ENCODE measurements at places on chromosomes 5 and 9.

DNA sequence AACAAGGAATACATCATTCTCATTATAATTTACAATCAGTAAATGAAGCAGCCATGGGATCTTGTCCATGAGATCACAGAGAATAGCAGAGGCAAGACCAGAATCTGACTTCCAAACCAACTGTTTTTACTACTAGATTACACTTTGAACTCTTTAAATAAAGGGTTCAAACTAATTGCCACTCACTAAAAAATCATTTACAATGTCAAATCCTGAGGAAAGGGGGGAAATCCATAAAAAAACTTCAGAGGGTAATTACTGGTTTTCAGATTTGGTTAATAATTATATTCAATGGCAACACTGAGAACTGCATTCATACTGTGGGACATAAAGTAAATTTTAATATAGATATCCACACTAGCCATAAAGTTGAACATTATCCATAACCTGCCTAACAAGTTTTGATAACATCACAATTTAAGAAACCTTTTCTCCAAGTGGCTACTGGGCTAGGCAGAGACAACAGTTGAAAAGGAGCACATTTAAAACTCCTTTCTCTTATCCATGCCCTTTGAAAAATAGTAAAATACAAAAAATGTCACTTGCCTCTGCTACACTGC, 15.9 kb downstream of the PLPP1 start:
- DNase-seq: no peak

DNA sequence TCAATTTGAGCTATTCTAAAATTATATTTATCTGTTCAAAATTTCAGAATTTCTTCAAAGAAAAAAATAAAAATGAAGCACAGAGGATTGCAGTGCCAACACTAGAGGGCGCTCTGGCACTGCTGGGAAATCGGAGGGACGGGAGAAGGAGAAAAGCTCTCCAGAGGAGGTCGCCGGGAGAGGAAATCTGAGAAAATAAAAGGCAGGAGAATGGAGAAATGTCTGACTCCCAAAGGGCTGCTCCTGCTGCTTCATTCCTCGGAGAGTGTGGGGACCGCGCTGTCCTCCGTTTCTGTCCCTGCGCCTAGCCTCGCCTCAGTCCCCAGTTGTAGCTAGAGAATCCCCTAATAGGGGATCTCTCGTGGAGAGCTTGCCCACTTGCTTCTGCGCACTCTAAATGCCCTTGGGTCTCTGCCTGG, 40.0 kb upstream of the ARSB start:
- DNase-seq: peak; percentile 46

DNA sequence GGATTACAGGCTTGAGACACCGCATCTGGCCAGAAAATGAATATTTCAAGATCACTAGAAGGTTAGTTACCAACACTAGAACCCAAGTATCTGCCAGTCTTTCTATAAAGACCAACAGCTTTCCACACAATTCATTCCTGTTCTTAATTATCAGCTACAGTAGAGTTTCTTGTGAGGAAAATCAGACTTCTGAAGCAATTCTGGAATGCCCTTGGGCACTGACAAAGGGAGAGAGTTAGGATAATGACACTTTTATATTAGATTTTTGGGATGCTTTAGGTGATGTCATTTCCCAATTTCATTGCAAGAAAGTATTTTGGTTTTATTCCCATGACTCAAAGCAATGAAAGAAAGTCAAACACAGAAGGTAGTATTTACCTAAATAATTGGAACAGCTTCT, 497.0 kb upstream of the TUSC1 start:
- no peak for DNase-seq

- no peak for DNase-seq
Measured at GRCh38 chr5:65734921-65735320, 12.9 kb downstream of the NLN start.

DNA sequence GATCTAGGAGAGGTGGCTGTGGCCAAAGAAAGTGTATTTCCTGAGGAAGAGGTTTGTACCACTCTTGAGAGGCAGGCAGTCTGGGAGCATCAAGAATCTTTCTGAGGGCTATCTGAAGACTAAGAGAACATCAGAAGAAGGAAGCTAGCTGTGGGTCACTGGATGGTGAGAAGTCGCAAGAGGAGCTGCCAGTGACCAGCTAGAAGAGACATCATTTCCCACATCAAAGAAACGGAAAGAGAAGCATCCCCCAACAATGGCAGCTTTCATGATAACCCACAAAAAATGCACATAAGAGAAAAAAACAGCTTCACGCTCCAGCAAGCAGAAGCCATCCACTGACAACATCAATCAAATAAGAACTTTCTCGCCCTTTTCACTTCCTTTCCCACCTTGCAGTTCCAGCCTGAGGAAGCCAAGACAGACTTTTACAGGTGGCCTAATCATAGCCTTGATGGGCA, 25.0 kb upstream of the CEP78 start:
- DNase-seq: no peak

DNA sequence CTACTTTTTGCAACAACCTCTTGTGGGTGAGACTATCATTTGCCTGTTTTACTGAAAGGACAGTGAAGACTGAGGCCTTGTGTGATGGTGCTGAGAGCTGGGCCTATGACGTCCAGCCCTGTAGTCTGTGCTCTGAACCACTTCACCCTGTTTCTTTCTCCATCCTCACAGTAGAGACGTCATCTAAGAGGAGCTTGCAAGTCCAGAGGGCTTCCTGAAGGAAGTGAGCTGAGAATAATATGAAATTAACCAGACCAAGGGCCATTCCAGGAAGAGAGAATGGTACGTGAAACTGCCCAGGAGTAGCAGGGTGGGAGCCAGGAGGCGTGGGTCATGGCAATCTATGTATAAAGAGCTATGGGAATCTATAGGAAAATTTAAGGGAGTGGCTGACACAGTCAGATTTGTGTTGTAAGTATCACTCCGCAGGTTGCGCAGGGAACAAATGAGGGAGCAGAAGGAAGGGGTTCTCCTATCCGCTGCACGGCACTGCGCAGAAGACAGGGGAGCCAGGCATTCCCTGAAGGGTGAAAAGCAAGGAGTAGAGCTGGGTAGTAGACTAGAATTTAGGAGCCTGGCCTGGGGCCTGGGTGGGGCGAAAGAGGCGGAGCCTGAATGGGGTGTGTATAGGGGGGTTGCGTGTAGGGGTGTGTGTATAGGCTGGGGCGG, 596 bp upstream of the FGFR4 start:
- no peak for DNase-seq

DNA sequence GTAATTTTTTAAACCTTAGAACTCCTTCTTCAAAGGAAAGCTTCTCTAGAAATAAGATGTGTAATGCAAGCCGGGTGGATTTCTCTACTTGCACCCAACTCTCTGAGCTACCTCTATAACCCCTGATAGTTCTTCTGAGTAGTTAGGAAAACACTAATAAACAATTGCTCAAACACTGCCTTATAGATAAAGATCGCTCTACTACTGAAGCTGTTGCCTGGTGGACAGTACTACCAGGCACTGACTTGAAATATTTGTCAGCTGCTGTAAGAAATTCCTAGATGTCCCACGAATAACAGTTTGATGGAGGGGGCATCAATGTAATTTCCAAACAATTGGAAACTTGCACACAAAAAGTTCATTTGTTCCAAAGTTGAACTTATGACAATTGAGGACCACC, 42.0 kb downstream of the NR3C1 start:
- DNase-seq: no peak

DNA sequence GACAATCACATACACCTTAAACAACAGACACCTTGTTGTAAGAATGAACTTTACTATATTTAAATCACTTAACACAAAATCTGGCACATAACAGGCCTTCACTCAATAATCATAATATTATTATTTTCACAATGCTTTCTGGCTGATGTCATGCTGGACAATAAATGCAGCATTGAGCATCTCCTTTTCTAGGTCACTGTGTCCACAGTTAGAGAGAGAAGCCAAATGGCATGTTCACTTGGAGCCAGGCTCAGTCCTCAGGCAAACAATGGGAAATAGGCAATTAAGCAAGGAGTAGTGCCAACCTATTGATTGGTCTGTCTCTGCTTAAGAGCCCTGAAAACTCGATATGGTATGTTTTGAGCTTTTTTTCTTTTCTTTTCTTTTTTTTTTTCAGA, 50.6 kb upstream of the KLF4 start:
- DNase-seq: no peak

GRCh38 chr9:136485049-136486045, 2.5 kb upstream of the SEC16A start:
- peak; percentile 93 for DNase-seq

GRCh38 chr5:151348789-151349188, 1.4 kb upstream of the SLC36A2 start:
- DNase-seq: no peak

- no peak for DNase-seq
Measured at GRCh38 chr5:68074633-68075032, 140.9 kb upstream of the PIK3R1 start.

DNA sequence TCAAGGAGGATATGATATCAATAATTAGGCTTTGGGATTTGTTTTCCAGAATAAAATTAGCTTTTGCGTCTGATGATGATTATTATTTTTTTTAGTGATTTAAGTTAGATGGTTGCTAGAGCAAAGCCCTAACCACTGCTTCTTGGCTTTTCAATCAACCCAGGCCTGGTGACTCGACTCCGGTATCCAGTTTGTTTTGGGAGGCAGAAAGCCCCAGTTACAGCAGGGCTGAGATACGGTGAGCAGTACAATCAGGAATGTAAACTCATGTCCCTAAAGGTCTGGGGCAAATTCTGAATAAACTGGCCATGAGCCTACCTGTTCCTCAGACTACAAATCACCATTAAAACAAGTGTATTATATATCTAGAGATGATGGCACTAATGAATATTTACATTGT, 24.4 kb upstream of the CYFIP2 start:
- no peak for DNase-seq

GRCh38 chr5:179292202-179292601, 53.1 kb downstream of the ADAMTS2 start:
- DNase-seq: no peak

DNA sequence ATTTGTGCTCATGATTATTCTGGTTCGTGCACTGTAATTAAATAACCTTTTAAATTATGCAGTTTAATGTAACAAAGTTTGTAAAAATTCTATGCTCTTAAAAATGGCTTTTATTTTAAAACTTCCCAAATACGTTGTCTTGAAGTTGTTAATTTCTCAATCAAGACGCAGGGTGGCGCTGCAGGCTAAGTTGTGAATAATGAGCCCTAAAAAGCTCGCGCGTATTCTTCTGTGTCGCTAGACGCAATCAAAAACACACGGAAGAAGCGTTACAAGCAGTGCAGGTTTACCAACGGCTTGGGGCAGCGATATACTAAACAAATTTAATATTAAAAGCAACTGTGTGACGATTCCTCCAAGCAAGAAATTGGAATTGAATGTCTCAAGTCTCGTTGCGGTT, at the start of gene PCDHB4:
Gene PCDHB4 (plus strand): TSS at position 256 of the 400 bp plus-strand sequence. CDS start 181 bp downstream, outside the sequence.
- DNase-seq: no peak

DNA sequence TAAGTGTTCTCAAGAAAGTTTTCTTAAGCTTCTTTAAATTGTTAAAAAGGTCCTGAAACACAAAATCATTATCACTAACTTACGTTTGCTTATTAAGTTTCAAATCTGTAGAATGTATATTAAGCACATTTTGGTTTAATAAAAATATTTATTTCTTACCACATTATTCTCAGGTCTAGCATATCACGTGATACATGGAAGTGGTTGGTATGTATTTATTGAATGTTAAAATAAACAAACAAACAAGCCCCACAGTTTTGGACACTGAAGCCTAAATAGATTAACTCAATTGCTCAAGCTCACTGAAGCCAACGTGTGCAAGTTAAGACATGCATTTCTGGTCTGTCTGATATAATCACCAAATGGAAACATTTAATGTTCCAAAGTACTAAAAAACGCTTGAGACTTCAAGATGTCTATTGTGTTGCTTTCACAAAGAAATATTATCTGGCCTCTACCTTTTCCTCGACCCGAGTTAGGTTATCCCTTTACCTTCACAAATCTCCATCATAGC, 1136.9 kb downstream of the TAF11L14 start:
- no peak for DNase-seq

DNA sequence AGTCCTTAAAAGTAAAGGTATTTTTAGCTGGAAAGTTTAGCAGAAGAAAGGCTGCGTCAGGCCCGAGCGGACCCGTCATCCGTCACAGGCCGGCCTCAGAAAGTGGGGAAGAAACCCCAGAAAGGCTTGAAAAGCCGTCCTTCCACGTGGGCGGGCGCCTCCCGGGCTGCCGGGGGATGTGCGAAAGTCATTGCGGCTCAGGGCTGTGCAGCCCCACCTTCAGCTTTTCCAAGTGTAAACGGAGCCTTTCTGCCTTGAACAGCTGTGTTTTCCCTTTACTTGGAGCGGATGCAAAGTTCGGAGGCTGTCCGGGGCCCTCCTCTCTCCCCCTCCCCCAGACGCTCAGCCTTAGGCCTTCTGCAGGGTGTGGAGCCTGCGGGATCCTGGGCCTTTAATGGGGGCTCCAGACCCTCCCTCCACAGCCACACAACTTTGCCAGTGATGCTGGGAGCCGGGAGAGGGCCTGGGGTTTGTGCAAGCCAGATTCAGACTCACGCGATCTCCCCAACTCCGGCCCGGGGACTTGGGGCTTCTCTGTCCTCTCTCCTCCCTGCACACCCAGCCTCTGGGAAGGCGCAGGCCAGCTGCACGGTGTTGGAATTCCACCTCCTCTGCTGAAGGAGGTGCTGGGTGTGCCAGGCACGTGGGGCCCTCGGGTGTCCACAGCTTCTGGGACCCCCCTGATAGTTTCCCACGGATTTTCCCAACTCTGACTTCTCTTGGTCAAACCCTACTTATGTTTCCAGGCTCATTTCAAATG, 95.5 kb upstream of the RAPGEF1 start:
- no peak for DNase-seq

GRCh38 chr5:101390151-101390908, 487.2 kb upstream of the ST8SIA4 start:
- DNase-seq: no peak

- no peak for DNase-seq
Measured at GRCh38 chr5:172777881-172778814, 7.2 kb upstream of the DUSP1 start.

- no peak for DNase-seq
Measured at GRCh38 chr9:77092536-77092935, 73.1 kb downstream of the FOXB2 start.

DNA sequence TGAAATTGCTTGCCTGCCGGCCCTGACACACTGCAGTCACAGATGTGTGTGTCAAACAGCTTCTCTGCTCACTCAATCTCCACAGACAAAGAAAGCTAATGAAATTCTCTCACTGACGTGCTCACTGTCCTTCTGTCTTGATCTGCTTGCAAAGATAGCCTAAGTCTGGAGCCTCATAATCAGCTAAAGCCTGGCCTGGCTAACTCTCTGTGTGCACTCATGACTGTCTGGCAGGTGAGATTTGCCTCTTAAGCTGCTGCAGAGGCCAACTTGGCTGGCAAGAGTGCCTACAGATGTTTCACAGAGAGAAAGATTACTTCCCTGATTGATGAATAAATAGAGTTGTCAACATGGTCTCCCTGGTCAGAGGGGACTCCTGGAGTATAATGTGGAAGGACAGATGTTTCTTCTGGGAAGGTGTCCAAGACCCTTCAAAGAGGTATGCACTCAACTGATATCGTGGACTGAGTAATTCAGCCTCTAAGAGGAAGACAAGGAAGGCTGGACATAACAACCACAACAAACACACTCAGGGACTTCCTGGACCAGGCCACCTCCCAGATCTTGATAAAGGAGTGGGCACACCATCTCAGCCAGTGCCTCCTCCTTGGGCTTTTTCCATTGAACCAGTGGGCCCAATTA, 362.0 kb downstream of the SPOCK1 start:
- no peak for DNase-seq

All from stimulated activated effector memory CD8-positive, alpha-beta T cell treated with anti-CD3 and anti-CD28 coated beads, Interleukin-12 subunit alpha, Interleukin-12 subunit beta, amount 100 ng/mL, for 72 hours (primary cell).